ENCODE measurements at places on chromosomes 2 and 18. TPM values are rescaled to one million over a fixed set of nuclear protein-coding genes. Genes with fewer than 3 reads are reported as not detected.

CDK5R2 gene
- not detected for total RNA-seq

REG3G gene
- total RNA-seq: not detected

NAT8 gene
- not detected for total RNA-seq

CNDP1 gene
- total RNA-seq: not detected

CRYBA2 gene
- not detected for total RNA-seq

DQX1 gene
- total RNA-seq: 0.39 TPM

GLI2 gene
- 0.39 TPM for total RNA-seq

TMEM247 gene
- total RNA-seq: not detected

CD207 gene
- not detected for total RNA-seq

LONRF2 gene
- total RNA-seq: 0.39 TPM

CTAGE1 gene
- total RNA-seq: 0.22 TPM

SP9 gene
- not detected for total RNA-seq

HOXD12 gene
- total RNA-seq: not detected

CHRNA1 gene
- not detected for total RNA-seq

POTEI gene
- not detected for total RNA-seq

UGT1A10 gene
- not detected for total RNA-seq

SMAD7 gene
- total RNA-seq: 49.5 TPM

MATN3 gene
- total RNA-seq: 6.3 TPM

MEIS1 gene
- total RNA-seq: 22.9 TPM

SLC30A3 gene
- total RNA-seq: 0.11 TPM

LINC00305 gene
- total RNA-seq: not detected

B3GNT2 gene
- 45.9 TPM for total RNA-seq

HOXD13 gene
- total RNA-seq: not detected

RAB6D gene
- total RNA-seq: not detected

TANC1 gene
- total RNA-seq: 21.6 TPM

SCYGR8 gene
- total RNA-seq: not detected

Data from placental epithelial cell (primary cell).